Activated naive CD8-positive, alpha-beta T cell treated with anti-CD3 and anti-CD28 coated beads for 36 hours (primary cell): ENCODE measurements at places on chromosomes 1 and 21.
A peak's percentile ranks its signal among the peaks of the same experiment; 100 is the strongest.

- no peak for DNase-seq
These were observed 6.4 kb downstream of the CLDN19 start for GRCh38 chr1:42733415-42734200.

DNA sequence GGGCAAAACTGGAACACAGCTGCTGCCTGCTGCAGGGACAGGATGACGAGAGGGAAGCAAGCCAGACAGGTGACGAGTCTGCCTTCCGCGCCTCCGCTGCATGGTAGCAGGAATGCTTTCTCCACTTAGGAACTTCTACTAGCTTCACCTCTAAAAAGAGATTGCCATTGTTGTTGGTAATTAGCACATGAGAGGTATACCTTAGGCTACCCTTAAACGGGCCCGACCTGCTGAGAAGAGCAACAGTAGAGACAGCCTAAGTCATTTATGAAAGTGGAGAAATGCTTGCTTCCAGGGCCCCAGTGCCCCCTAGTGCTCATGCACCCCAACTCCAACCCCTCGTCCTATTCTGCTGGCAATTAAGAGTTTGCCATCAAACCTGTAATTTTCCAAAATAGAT is 96.9 kb upstream of the AKT3 start:
- peak; percentile 21 for DNase-seq

- DNase-seq, result no peak
These were observed 3.5 kb upstream of the PLXNA2 start for GRCh38 chr1:208247696-208248095.

DNA sequence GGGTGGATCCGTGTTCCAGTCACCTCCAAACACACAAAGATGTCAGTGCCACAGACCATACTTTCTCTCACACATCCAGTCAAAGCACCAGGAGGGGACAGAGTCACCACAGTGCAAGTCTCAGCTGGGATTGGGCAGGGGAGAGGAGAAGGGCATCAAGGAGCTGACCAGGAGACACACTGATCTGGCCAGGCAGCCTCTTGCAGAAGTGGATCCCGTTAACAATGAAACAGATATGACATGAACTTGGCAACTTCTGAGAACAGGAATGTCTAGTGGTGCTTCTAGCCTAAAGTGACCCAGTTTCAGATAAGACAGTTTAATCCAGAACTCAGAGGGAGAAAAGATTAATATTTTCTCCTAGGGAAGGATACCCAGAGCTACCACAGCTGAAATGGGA is 71.0 kb downstream of the HIVEP3 start:
- DNase-seq, result no peak

GRCh38 chr21:41953831-41954653 is at the start of gene C2CD2:
Gene C2CD2, minus strand, starts transcription at chr21:41954018. Its CDS starts 370 bp downstream, at chr21:41953648.
- DNase-seq, result peak; percentile 45

- no peak for DNase-seq
These were observed 192.6 kb upstream of the FGGY start for GRCh38 chr1:59104191-59104760.

DNA sequence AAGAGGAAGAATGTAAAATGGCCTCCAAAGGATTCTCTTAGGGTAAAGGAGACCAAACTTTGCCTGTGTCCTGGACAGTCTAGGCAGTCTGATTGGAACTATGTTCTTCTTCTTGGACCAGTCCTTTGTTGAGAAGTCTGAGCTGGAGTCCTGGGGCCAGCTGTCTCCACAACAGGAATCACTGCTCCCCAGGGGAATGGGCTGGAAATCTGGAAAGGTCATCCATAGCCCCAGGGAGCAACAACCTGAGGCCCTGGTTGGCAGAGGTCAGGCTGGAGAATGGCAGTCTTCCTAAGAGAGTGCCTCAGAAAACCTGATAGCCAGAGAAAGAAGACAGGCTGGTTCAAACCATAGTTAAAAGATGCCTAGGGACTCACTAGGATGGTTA is 68.7 kb downstream of the PLXNA2 start:
- DNase-seq, result no peak

GRCh38 chr1:31101147-31101502 is 35.6 kb upstream of the PUM1 start:
- no peak for DNase-seq

DNA sequence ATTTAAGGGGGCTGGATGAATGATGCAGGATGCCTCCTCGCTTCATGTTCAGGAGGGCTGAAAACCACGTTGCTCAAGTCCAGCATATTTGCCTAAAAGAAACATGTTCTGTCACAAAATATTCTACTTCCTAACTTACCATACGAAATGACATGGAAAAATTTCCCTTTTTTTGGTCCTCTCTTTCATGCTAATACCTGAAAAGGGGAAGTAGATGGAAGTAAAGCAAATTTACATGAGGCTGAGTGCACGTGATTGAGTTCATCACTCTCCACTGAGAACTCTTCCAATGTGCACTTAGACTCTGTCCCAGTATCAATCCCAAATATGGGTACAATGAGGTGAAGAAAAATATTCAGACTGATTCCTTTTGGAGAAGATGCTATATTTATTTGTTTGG is 23.0 kb downstream of the XCL2 start:
- DNase-seq, result no peak
